ENCODE measurements at places on chromosomes 1 and 21.

DNA sequence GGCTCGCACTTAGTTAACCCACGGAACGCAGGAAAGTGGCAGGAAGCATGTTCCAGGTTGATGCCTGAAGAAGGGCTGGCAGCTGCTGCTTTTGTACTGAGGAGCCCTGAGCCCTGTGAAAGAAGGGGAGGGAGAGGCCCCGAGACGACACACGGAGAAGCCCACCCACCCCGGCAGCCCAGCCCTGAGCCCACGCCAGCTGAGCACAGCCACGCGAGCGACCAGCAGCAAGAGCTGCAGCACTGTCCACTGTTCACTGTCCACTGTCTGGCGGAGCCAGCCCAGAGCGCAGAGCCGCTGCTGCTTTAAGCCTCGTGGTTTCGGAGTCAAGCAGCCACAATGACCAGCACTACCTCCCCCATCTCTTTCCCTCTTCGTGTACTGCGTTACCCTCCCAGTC, 5.3 kb downstream of the LRRC47 start:
- DNase-seq: no peak

DNA sequence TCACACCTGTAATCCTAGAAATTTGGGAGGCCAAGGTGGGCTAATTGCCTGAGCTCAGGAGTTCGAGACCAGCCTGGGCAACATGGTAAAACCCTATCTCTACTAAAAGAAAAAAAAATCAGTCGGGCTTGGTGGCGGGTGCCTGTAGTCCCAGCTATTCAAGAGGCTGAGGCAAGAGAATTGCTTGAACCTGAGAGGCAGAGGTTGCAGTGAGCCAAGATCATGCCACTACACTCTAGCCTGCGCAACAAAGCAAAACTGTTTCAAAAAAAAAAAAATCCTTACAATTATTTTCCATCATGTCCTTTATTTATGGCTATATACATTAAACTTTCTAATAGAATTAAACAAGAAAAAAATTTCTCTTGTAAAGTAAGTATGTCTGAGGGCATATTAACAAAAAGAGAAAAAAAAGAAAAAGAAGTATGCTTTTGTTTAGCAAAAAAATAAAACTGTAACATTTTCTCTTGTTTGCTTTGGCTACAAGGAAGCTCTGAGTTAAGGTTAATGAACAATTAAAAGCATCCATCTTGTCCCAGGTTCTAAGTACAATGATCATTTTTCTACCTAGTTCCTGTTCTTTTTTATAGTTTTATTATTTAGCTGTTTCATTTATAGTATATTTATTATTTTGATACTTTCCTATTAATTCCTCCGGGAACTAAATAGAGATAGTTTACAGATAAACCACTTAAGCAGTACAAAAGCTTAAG, 18.1 kb downstream of the TMEM50B start:
- no peak for DNase-seq

GRCh38 chr21:35236090-35236489, 187.0 kb upstream of the RUNX1 start:
- no peak for DNase-seq

DNA sequence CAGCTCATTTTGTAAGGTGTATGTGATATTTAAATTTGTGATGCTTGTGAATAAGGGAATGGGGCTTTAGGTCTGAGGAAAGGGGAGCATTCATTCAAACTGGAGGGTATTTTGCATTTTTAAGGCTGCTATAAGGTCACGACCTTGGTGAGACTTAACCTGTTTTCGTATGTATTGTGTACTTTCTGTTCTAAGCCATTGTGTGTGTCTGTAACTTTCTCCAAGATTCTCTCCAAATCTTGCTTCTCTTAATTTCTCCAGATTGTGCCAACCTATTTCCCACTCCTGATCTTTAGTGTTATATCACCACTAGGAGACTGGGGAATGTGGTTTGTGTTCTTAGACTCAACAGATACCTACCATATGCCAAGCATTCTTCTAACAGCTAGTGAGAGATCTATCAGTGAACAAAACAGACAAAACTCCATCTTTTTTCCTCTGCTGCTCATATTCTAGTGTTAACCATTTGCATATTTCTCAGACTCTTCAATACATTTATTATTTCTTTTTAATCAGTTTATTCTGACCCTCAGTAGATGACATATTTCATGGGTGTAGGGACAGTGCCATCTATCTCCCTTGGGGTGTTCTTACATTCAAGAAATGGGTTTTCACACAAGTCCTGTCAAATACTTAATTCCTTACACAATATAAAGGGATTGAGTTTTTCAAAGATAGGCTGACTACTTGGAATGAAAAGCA, 27.5 kb downstream of the ATP1B1 start:
- DNase-seq: no peak

DNA sequence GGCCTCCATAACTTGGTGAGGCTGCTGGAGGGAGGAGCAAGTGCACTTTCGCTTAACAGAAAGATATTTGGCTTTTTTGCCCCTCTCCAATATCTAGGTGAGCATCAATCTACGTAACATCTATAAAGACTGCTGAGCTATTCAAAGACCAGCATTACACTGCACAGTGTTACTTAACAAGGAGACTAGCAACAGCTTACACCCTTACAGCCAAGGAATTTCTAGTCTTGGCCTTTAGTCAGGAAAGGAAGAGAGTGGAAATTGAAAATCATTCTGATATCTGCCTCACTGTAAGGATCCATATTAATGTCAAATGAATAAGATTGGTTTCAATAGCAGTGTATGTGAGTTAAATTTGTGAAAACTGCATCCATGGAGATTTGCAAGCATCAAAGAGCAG, 163.9 kb upstream of the DUSP10 start:
- no peak for DNase-seq

- DNase-seq: peak; percentile 17
These were observed 83.1 kb downstream of the HHIPL2 start for GRCh38 chr1:222464841-222465210.

GRCh38 chr21:44917446-44918106, 3.1 kb downstream of the ITGB2 start:
- no peak for DNase-seq

- DNase-seq: no peak
These were observed 62.0 kb downstream of the MRPS6 start for GRCh38 chr21:34135330-34135729.

DNA sequence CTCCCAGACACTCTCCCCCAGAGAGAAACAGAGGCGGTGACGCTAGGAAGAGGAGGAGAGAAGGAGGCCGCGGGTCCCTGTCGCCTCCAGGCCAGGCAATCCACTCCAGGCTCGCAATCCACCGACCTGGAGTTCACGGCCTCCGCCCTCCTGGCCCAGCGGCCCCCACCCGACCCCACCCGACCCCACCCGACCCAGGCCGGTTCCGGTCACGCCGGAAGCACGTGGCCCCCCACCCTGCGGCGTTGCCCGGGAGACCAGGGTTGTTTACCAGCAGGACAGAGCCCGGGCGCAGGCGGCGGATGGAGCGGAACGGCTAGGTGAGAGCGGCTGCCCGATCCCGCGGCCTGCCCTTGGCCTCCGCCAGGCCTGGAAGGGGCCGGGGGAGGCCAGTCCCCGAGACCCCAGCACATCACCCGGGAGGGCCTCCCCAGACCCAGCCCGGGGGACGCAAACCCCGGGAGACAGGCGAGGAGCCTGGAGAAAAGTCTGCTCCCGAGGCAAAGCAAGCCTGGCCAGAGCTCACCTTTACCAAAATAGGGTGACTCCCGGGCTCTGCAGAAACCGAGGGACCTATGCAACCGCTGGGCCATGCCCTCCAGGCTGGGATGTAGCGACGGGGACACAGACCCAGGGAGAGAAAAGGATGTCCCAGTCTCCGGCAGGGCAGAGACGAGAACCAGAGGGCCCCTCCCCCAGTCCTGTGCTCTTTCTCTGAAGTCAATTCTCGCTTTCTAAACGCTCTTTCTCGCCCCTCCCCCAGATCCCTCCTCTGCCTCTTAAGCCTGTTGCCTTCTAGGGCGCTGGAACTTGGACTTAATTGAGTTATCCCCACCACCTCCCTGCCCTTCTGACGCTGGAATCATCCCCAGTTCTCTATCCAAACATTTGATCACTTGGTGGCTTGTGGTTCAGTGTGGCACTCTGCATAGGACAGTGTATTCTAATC, at the start of the genes PLA2G2C and UBXN10:
TSS of gene PLA2G2C (minus strand) at position 685 of the 949 bp plus-strand sequence. CDS start 9,155 bp downstream, outside the sequence.
TSS of gene UBXN10 (plus strand) at position 263 of the 949 bp plus-strand sequence. CDS start 4,466 bp downstream, outside the sequence.
- no peak for DNase-seq

- DNase-seq: no peak
These were observed 70.8 kb downstream of the PLA2G4A start for GRCh38 chr1:186899577-186899976.

- peak; percentile 96 for DNase-seq
These were observed 72.4 kb downstream of the FH start for GRCh38 chr1:241447031-241447644.

DNA sequence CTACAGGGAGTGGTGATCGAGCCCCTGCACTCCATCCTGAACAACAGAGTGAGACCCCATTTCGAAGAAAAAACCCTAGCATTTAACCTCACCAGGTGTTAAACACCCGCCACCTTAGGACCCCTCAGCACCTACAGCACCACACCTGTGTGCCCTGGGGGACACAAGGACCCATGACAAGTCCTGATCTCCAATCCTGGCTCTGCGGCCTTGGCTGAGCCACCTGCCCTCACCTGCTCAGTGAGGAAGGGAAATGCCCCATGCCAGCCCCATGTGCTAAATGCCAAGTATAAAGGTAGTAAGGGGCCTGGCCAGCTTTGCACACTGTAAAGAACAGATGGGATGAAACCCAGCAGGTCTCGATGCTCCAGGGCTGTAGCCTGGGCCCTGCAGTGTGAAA, 11.1 kb downstream of the MRTO4 start:
- DNase-seq: no peak

GRCh38 chr1:245453541-245453940, 298.8 kb downstream of the KIF26B start:
- DNase-seq: no peak

- DNase-seq: no peak
These were observed 665.5 kb downstream of the PTPRU start for GRCh38 chr1:29901624-29902325.

DNA sequence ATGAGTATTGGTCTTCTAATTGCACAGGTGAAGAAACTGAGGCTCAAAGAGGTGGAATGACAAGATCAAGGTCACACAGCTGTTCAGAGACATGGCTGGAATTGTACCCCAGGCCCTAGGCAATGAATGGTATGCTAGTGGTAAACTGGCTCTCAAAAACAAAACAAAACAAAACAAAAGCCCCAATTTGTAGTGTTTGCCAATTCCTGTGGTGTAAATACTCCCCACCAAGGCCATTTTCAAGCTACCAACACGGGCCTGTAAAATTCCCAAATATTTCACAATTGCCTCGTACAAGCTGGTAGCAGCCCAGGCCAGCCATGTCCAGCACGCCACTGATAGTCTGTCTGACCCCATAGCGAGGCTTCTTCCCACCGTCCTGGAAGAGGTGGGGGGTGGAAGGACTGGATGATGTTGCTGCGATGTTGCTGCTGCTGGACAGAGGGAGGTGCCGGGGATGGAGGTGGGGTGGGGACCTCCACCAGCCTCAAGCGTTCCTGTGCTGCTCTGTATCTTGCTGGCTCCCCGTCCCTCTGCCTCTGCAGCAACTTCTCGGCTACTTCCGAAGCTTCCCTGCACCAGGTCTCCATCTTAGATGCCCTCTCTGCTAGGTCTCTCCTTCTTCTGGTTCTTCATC, 62.2 kb upstream of the RUNX3 start:
- no peak for DNase-seq

- no peak for DNase-seq
These were observed 41.4 kb upstream of the COL6A2 start for GRCh38 chr21:46056450-46056903.

- no peak for DNase-seq
These were observed 59.4 kb upstream of the ZBTB18 start for GRCh38 chr1:243991650-243992049.

- no peak for DNase-seq
These were observed 22.6 kb downstream of the ATP8B2 start for GRCh38 chr1:154347961-154348360.

- no peak for DNase-seq
These were observed 130.8 kb downstream of the PCBP3 start for GRCh38 chr21:45774291-45774690.

- DNase-seq: no peak
These were observed 9.3 kb downstream of the MIER1 start for GRCh38 chr1:66933887-66934700.

GRCh38 chr1:51568231-51568935, 48.5 kb upstream of the OSBPL9 start:
- DNase-seq: no peak

DNA sequence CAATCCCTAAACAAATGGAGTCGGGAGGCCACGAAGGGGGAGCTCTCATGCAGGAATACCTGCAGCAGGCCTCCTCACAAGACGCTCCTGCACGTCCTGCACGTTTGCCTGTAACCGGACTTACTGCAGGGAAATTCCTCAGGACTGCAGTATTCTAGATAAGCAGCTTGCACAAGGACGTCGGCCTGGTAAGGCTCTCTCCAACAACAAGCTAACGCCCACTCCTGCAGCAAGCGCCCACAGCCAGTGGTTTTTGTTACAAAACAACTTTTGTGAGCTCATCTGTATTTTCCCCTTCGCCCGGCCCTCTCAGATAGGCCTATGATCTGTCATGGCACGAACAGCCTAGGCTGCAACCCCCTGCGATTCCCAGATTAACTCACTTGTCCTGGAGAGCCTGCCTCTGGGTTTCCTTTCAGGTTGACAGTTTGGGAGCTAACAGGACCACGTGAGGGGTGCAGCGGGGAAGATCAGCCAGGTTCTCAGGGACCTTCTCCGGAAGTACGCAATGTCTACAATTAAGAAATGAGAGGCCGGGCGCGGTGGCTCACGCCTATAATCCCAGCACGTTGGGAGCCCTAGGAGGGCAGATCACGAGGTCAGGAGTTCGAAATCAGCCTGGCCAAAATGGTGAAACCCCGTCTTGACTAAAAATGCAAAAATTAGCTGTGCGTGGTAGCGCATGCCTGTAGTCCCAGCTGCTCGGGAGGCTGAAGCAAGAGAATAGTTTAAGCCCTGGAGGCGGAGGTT, 921 bp upstream of the MIB2 start:
- no peak for DNase-seq

- DNase-seq: no peak
These were observed 3.0 kb downstream of the ZC3H12A start for GRCh38 chr1:37477198-37477931.

- DNase-seq: no peak
These were observed 250.3 kb downstream of the PTPRC start for GRCh38 chr1:198889101-198889500.

GRCh38 chr1:214418391-214418790, 133.0 kb downstream of the PTPN14 start:
- no peak for DNase-seq

DNA sequence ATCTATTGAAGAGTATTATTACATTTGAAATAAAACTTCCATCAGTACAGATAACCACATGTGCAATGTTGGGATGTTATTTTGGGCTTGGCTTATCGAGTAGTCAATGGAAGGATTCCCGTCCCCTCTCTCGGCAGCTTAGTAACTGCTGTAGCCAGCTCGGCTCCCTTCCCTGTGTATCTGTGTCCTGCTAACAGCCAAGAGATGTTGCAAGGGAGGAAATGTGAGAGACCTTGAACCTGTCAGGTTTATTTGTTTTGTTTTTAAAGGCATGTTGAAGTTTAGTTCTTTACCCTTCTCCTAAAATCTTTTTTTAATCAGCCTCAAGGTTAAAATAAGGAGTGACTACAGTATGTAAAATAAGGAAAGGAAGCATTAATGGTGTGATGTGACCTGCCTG, 13.6 kb upstream of the TARS2 start:
- DNase-seq: no peak
